ENCODE measurements at places on chromosomes 4 and X.

DNA sequence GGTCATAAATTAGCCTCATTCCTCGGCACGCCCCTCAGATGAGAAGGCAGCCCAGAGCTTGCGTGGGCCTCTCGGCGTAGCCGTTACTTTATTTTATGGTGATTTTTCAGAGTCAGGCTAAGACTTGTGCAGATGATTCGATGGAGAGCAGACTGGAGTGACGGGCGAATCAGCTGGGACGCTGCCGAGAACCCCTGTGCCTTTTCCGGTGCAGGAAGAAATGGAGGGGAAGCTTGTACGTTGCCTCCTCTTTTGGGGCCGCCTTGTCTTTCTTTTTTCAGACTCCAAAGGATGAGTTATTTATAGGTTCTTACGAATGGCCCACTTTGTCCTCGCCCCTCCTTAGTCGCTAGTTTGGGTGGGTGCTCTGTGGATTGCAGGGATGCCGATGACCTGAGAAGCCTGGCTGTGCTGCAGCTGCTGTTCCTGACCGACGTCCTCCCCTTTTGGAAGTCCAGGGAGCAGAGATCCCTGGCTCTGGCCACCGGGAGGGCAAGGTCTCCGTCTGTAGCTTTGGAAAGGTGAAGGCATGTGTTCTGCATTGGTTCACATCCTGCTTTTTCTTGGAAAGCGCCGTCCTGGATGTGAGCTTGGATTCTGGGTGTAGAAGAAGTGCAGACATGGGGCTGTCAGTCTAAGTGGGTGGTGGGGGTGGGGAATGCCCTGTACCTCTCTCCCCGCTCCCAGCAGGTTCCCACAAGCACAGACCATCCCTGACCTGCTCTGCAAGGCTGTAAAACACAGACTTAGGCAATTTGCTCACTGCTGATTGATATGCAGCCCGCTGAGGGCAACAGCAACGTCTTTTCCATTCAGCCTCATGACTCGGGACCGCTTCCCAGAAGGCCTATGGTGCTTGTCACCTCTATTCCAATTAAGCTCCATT is 9.3 kb downstream of the SORCS2 start:
- no peak for DNase-seq

DNA sequence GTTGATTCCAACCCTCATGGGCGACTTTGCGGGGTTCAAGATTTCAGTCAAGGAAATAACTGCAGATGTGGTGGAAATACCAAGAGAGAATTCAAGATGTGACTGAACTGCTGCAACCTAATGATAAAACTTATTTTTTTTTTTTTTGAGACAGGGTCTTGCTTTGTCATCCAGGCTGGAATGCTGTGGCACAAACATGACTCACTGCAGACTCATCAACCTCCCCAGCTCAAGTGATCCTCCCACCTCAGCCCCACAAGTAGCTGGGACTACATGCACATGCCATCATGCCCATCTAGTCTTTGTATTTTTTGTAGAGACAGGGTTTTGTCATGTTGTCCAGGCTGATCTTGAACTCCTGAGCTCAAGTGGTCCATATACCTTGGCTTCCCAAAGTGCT is 19.5 kb upstream of the WDFY3 start:
- DNase-seq = no peak

GRCh38 chr4:187478292-187479140 is 517.1 kb upstream of the ZFP42 start:
- DNase-seq = no peak

GRCh38 chr4:152892974-152893373 is 43.1 kb upstream of the FHDC1 start:
- DNase-seq = no peak

- DNase-seq = no peak
Observed at GRCh38 chrX:37701588-37701987, 16.0 kb downstream of the XK start.

- DNase-seq = no peak
Observed at GRCh38 chr4:40736910-40737309, 12.8 kb upstream of the NSUN7 start.

- DNase-seq = no peak
Observed at GRCh38 chr4:53315300-53315699, 50.6 kb downstream of the SCFD2 start.

- DNase-seq = no peak
Observed at GRCh38 chr4:133190098-133190497, 41.0 kb downstream of the PCDH10 start.

DNA sequence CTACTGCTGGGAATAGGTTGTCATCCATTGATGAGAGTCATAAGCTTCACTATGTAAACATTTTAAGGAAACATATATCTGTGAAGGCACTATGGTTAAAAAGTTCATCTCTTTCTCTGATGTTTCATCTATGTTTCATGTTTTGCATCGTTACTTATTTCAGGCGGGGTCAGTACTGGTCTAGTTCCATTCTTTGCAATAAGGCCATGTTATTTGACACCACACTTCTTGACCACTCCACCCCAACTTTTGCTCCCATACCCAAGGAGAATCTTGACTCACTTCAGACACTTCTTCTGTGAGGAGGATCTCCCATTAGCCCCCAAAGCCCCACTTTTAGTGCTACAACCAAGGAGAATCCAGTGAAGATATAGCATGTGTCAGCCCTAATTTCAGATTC is 119.4 kb downstream of the GRIA3 start:
- DNase-seq = no peak

DNA sequence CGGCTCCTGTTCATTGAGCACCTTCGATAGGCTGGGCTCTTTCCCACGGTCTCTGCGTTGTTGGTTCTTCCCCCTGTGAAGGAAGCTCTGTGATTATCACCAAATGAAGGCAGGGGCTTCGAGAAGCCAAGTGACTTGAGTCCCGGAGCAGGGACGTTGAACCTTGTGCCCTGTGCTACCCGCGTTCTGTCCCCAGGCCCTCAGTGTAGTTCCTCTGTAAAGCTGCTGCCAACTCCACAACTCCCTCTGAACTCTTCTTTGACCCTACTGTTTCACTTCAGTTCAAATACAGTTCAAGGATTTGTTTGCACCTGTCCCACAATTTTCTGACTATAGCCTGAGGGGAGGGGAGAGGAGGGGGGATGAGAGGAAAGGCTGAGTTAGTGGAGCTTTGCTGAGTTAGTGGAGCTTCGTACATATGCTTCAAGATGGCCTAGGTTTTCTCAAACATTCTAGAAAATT is 635 bp upstream of the PHF8 start:
- no peak for DNase-seq

GRCh38 chrX:34655501-34656455 is 1.3 kb downstream of the TMEM47 start:
- no peak for DNase-seq

GRCh38 chr4:24477919-24478318 is 106.4 kb downstream of the DHX15 start:
- no peak for DNase-seq

DNA sequence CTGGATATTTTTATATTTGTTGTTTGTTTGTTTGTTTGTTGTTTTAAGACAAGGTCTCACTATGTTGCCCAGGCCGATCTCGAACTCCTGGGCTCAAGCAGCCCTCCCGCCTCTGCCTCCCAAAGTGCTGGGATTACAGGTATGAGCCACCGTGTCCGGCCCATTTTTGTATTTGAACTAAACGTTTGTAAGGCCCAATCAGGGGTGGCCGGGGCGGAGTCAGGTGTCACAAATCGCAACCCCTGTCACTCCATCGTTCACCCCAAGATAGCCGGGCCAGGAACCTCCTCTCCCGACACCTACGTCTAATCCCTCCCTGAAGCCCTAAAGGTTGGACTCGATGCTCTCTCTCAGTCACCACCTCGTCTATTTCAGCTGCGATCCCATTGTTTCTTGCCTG is 722 bp upstream of the EFHC2 start:
- DNase-seq = peak; percentile 34

- no peak for DNase-seq
Observed at GRCh38 chr4:108596344-108596743, 24.0 kb upstream of the RPL34 start.

- no peak for DNase-seq
Observed at GRCh38 chrX:142036116-142036515, 132.4 kb downstream of the MAGEC1 start.

DNA sequence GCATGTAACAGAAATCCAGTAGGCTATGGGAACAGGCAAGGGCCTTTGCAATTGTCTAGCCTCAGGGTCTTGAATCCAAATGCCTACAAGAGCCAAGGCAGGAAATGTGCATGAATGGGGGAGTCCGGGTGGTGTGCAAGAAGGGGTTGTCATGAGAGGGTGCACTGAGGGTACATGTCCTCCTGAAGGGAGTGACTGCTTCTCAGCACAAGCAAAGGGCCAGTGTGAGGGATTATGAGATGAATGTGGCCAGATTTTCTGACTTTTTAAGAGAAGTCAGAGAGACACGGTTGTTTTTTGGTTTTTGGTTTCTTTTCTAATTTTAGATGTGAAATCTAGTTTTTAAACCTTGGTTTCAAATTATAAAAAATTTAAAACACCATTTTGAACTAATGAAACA is 76.5 kb upstream of the LSM6 start:
- no peak for DNase-seq

DNA sequence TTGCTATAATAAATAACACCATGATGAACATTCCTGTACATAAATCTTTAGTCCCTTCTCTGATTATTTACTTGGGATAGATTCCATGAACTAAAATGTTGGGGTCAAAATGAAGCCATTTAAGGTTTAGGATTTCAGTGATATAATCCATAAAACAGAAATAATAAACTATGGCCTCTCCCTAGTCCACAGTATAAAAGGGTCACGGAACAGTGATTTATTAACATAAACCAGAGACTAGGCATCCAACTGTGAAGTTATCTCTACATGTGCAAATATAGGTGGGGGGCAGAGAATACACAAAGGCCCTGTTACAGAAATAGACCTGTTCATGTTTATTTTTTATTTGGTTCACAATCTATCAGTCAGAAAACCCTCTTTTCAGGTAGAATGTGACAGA is 499.1 kb upstream of the SLIT2 start:
- no peak for DNase-seq

DNA sequence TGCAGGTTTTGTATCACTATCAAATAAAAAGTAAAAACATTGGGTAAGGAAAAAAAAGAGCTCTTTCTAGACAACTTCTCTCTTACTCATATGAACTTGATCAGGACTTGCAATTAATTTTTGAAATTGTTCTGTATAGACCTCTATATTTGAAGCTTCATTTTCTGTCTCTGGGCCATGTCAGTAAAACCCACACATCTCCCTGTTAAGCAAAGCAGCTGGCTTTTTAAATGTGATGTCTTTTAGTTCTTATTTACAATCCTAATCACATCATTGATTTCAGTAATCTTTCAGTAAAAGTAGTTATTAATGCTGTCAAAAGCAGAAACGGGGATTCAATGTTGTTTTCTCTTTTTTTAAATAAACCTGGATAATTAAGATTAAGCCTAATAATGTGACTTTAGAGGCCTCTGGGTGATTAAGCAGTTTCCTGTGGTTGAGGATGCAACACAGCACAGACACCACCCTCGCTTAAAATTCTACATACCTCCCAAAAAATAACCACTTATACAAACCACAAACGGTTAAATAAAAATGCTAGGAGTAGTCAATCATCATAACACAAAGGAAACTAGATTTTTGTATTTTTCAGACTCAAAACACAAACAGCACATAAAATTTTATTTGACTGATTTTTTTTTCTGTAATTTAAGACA is 5.2 kb upstream of the PCDH10 start:
- DNase-seq = no peak

GRCh38 chrX:121655276-121655675 is 607.9 kb downstream of the GLUD2 start:
- DNase-seq = no peak

- no peak for DNase-seq
Observed at GRCh38 chr4:3573131-3573530, 40.9 kb upstream of the LRPAP1 start.

GRCh38 chr4:113827285-113827684 is 65.7 kb upstream of the CAMK2D start:
- DNase-seq = no peak

GRCh38 chr4:186167605-186168004 is 23.8 kb upstream of the CYP4V2 start:
- DNase-seq = no peak

- no peak for DNase-seq
Observed at GRCh38 chrX:11398785-11399184, 105.6 kb downstream of the AMELX start.

- no peak for DNase-seq
Observed at GRCh38 chr4:53800741-53801140, 209.5 kb upstream of the LNX1 start.

DNA sequence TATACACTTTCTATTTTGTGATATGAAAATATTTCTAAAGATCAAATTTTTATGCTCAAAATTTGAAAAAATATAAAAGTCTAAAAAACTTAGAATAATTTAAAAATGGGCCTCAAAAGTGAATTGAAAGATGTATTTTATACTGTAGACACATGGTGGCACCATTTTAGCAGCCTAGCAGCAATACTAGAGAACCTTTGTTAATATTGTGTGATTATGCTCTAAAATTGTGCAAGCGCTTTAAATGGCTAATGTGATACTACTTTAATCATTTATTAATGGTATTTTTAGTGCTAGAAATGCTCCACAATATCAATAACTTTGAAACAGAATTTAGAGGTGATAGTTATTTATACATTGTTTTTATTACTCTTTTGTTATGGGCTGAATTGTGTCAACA is 3.7 kb upstream of the GUF1 start:
- DNase-seq = no peak

All from activated CD4-positive, alpha-beta T cell treated with anti-CD3 and anti-CD28 coated beads, Interleukin-2, amount 50 U/mL, for 4 hours (primary cell).